ENCODE measurements at places on chromosomes 6 and 20.
A peak's percentile ranks its signal among the peaks of the same experiment; 100 is the strongest.

DNA sequence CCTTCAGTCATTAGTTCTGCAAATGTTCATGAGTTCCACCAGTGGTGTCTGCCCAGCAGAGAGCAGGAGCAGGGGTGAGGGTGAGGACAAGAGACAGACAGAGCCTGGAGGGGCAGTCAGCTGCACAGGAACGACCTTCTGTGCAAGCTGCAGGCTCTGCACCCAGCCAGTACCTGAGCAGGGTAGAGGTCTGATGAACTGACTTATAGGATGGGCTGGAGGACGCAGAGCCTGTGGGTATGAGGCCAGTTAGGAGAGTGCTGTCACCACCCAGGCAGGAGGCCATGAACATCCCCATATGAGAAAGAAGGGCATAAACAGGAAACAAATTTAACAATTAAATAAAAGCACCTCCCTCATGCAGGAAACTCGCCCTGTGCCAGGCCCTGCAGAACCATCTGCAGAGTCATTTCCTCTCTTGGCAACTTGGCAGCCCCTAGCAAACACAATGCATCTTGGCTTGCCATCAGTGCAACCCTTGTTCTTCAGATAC lies 17.9 kb downstream of the C6orf15 start:
- DNase-seq, result no peak

- DNase-seq, result no peak
These were observed 59.8 kb upstream of the MYL9 start for GRCh38 chr20:36481380-36482043.

DNA sequence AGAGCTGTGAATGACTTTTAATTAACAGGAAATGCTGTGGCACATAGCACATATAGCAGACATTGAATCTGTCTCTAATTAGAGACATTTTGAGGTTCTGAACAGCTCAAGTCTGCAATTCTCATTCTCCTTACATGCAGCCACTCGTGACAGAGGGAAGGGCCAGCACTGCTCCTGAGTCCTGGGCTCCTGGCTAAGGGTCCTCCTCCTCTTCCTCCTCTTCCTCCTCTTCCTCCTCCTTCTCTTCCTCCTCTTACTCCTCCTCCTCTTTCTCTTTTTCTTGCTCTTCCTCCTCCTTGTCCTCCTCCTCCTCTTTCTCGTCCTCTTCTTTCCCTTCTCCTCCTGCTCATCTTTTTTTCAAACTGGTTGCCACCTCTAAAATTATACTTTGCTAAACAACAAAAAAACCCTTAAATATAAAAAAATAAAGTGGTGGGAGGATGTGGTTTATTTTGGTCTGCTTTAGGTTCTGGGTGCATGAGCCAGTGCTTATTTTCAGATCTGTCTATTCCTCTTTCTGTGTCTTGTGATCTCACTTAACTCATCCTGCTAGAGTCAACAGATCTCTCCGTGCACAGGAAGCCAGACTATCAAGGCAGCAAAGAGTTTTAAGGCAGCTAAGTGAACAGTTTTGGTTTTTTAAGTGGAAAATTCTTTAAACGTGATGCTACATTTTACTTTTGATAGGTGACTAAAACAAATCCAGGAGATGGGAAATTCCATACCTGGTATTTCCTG lies 159.3 kb downstream of the CD83 start:
- DNase-seq, result no peak

- DNase-seq, result peak; percentile 11
These were observed 83.0 kb downstream of the YTHDF1 start for GRCh38 chr20:63132715-63133471.

DNA sequence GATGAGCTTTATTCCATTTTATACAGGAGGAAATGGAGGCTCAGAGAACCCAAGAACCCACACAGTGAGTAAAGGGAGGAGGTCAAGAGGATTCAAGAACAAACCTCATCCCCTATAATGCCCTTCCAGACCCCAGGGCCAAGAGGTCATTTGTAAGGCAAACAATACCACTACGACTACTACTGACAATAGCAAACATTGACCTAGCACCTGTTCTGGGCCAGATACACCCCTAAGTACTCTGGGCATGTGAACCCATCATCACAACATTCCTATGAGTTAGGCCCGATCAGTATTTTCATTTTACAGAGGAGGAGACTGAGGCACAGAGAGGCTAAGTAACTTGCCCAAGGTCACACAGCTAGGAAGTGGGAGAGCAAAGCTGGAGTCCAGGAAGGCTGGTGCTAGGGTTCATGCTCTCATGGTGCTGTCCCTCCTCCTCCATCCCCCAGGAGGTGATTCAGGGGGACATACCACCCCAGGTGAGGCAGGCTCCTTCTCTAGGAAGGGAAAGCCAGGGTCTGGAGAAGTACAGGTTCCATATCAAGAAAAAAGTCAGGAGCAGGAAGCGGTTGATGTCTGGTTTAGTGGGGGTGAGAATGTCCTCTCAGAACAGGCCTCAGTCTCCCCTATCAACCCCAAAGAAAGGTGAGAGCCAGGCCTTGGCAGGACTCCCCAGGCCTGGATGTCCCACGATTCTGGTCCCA lies 13.7 kb downstream of the SLC13A3 start:
- DNase-seq, result no peak

- DNase-seq, result no peak
These were observed 34.4 kb upstream of the ARHGAP18 start for GRCh38 chr6:129744201-129744879.

- no peak for DNase-seq
These were observed 5.6 kb upstream of the CCNC start for GRCh38 chr6:99573980-99574617.

GRCh38 chr20:59258221-59258621 lies 42.2 kb upstream of the EDN3 start:
- no peak for DNase-seq

DNA sequence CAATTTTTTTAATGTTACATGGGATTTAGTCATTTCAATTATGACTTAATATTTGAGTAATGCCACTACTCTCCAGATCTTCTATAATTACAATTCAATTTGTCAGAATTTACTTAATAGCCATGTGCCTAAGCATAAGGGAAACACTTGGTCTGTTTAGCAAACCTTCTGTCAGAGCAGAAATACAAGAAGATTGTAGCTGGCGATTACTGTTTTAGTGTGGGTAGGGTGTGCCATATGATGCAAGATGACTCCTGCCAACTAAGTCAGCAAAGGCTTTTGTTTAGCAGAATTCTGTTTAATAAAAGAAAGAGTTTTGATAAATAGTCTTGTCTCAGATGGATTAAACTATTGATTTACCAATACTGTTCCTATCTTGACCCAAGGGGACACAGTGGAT lies 455.4 kb downstream of the RNF144B start:
- no peak for DNase-seq

DNA sequence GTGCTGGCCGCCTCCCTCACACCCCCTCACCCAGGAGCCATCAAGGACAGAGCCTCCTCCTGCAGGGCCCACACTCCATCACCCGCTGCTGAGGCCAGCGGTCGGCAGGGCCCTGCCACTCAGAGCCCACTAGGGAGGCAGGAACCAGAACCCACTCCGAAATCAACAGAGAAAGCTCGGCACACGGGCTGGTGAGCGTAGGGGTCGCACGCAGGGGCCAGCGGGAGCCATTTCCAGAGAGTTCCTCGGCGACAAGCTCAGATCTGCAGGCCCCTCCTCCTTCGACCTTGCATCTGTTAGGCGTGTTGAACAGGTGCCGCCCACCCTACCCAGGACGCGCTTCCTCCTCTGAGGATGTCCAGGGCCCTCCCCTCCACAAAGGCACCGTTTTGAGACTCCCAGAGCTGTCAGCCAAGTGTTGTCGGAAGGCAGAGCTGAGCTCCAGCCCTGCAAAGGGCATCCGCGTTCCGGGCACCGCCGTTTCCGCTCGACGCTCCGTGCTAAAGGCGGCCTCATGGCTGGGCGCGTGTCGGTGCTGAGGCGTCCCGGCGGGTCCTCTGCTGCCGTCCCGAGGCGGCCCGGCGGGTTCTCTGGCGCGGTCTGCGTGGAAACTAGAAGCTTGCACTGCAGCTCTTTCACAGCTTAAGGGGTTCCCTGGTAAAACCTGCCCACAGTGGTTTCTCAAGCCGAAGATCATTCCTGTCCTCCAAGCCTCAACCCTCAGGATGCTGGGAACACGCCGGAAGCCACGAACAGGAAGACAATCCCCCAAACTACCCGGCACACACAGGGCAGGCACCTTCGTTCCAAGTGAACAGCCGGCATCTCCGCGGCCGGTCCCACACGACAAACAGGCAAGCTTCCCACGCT lies 6.8 kb downstream of the KCNQ2 start:
- DNase-seq, result no peak

DNA sequence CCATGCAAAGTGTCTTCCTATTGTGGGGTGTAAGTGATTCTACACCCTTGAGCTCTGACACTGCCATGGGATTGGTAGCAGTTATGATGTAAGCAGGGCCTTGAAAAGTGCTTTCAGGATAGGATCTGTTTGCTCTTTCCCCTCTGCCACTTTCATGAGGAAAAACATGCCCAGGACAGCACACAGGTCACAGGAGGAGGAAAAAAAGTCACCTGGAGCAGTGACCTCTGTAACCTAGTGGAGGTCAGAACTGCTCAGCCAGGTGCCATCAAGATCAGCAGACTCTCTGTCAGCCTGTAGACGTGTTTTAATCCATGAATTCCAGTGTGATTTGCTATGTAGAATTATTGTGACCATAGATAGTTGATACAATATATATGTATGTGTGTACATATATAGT lies 92.7 kb upstream of the BMP2 start:
- no peak for DNase-seq

- no peak for DNase-seq
These were observed 247.9 kb downstream of the ZNF217 start for GRCh38 chr20:53345536-53346334.

- DNase-seq, result no peak
These were observed 20.8 kb upstream of the RSPO4 start for GRCh38 chr20:1022871-1023270.

GRCh38 chr20:59738851-59739250 lies 134.5 kb downstream of the PHACTR3 start:
- DNase-seq, result no peak

DNA sequence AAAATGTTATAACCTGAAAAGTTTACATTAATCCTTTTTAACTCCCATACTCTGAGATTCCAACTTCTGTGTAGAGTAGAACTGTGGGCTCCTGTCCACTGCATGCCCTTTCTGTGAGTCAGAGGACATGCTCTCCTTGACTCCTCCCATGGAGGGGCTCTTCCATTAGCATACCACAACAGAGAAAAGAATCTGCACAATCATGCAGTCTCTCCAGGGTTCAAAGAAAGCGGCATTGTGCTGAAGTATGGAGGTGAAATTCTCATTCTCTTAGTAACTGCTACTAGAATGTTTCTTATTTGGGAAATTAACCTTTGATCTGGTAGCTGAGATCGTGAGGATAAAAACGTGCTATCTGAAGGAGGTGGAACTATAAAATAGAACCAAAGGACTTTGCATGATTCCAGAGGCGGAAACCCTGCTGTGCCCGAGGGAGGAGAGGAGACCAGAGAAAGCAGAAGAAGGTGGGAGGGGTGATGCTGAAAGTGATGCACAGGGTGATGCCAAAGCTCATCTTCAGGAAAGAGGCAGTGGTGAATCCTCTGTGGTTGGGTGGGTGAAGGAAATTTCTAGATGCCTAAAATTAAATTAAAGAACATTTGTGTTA lies 202.2 kb upstream of the PCSK2 start:
- no peak for DNase-seq

DNA sequence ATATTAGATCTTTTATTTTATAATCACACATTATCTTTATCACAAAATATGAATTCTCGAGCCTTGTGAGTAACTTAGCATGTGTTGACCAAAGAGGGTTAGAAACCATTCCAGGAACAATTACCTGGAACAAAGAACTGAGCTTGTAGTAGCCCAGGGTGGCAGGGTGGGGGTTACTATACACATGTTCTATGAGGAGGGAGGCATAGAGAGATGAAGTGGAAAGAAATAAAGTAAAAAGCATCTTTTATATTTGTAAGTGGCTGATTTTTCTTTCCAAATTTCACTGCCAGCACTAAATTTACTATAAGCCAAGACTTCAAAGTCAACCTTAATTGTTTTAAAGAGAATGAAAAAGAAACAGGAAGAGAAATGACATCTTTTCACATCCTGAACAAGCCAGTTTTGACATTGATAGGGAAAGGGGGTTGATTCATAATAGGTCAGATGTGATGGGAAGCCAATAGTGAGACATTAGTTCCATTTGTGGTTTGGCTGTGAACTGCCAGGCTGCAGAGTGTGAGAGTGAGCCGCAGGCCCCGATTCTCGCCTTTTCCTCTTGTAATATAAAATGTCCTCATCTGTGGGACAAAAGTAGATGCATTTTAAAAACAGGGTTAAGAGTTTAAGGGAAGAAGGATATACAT lies 52.7 kb upstream of the MYB start:
- no peak for DNase-seq

- no peak for DNase-seq
These were observed 41.1 kb upstream of the CST5 start for GRCh38 chr20:23920408-23921325.

DNA sequence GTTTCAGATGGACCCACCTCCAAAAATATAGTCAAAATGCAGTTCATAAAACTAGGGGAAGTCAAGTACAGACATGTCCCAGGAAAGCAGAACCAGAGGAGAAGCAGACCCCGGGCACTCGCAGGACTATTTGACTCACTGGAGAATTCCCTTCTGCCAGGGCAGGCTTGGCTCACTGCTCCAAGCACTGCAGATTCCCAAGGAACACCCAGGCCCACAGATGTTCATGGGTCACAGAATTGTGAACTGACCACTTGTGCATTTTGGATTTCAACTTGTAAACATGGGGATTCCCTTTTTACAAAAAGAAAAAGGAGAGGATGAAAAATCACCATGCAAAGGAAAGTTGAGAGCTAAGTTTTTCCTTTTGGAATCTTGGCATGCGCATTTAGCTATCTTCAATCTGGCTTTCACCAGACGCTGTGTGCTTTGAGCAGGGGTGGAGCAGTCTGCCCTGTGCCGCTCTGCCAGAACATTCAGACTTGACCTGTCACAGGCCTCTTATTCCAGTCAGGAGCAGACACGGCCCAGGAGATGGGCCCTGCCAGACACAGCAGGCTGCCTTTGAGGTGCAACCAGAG lies 237.5 kb upstream of the TAB2 start:
- DNase-seq, result no peak

DNA sequence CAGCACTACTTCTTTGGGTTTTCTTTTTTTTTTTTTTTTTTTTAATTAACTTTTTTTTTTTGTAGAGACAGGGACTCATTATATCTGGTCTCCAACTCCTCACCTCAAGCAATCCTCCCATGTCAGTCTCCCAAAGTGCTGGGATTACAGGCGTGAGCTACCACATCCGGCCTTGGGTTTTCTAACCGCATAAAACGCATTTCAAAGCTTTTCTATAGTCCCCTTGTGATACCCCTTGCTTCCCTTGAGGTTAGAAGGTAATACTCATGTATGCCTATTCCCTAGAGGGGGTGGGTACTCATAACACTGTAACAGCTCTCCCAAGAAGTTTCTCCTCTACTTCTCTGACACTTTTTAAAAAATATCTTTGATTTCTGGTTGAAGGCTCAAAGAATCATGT lies 23.9 kb upstream of the ASCC3 start:
- DNase-seq, result no peak

Data from glutamatergic neuron (in vitro differentiated cells).